ENCODE measurements at places on chromosomes 11 and 22.

GRCh38 chr11:130121445-130121978, 38.1 kb upstream of the ST14 start:
- no peak for DNase-seq

- DNase-seq, result no peak
Measured at GRCh38 chr11:125199915-125200314, 35.4 kb downstream of the PKNOX2 start.

GRCh38 chr11:75194147-75194546, 43.2 kb downstream of the SLCO2B1 start:
- no peak for DNase-seq

DNA sequence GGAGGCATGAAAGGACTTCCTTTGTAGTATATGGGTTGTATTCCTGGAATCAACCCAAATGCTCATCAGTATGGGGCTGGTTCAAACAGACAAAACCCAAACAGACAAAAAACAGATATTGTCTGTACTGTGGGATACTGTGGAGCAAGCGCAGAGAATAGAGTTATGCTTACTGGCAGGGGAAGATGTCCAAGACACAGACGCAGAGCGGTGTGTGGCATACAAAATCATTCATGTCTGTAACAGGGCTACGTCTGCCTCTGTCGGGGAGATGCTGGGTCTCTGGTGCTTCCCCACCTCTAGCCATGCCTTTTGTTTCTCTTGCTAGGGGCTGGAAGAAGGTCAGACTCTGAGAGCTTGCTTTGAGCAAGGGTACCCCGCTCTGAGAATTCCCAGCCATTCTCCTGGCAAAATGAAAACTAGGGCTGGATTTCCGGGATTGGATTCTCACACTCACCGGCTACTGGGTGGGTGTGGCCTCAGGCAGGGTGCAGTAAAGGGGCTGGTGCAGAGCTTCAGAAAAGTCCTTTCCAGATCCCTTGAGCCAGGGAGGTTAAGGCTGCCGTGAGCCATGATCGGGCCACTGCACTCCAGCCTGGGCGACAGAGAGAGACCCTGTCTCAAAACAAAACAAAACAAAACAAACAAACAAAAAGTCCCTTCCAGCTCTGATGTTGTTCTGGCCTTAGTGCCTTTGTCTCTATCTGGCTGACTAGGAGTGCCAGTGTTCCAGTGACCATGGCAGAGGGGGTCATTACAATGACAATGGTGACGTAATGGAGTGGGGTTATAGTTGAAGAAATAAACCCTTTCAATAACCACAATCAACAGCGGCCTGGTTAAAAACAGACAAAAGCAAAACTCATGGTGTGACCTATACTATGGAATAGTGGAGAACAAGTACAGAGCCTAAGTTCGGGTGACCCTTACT, 2.9 kb upstream of the ABCC8 start:
- DNase-seq, result peak; percentile 19

GRCh38 chr22:44932493-44932892, 77.3 kb downstream of the PHF21B start:
- no peak for DNase-seq

GRCh38 chr22:17954200-17954859, 70.0 kb downstream of the MICAL3 start:
- no peak for DNase-seq

DNA sequence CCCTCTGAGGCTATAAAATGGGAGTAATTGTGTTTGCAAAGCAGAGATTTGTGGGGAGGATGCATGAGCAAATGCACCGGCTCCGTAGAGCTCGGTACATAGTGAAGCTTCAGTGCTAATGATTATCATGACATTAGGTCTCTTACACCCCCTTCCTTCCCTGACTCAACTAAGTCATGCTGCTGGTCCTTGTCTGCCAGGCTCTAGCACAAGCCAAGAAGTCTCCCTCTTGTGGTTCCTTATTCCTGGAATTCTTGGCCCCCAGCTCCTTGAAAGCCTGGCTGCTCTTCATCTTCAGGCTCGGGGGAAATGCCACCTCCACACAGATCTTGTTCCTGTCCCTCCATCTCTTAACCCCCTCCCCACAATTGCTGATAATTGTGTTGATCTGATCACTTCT, 45.7 kb upstream of the SYT13 start:
- no peak for DNase-seq

DNA sequence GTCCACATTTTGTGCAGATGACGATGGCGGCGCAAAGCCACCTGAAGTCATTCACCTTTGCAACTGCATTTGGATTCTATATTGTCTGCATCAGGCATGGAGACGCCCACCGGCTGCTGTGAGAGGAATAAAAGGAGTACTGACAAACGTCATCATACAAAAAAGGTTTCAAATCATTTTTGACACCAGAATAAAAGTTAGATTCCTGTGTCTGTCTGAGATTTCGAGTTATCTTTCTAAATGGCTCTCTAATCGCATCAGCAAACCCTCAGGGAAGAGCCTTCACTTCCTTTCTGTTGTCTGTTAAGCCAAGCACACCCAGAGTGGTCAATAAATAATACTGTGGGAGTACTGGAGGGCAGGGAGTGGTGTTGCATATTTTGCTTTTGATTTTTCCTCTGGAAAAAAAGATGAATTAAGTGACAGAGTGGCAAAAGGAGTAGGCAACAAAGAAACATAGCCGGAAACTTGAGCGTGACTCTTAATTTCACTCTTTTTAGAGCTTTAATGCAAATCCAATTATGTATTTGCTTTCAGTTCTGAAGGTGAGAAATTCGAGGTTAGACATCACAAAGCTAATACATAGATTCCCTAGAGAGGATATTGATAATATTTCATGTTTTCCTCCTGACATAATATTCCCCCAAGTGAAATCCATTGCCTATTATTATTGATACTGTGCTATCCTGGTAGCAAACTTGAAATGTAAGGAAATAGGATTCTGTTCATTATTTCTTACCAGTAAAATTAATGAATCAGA, 150.8 kb upstream of the MTMR2 start:
- no peak for DNase-seq

GRCh38 chr22:25485626-25486545, 78.6 kb upstream of the GRK3 start:
- DNase-seq, result no peak

GRCh38 chr22:24189249-24190158, 8.2 kb downstream of the SUSD2 start:
- no peak for DNase-seq

DNA sequence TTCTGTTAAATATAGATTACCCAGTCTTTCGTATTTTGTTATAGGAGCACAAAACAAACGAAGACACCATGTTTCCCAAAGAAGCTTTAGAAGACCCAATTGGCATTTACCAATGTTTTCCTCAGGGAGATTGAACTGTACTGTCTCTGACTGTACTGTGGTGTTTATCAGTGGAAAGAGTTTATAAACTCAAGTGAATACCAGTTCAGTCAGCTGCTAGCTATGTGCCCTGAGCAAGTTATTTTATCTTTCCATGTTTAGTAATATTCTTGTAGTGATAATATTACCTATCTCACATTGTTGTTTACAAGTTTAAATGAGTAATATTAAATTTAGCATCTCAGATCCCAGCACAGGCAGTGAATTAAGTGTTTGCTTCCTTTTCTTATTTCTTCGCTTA, 773.2 kb downstream of the KCNA4 start:
- no peak for DNase-seq

DNA sequence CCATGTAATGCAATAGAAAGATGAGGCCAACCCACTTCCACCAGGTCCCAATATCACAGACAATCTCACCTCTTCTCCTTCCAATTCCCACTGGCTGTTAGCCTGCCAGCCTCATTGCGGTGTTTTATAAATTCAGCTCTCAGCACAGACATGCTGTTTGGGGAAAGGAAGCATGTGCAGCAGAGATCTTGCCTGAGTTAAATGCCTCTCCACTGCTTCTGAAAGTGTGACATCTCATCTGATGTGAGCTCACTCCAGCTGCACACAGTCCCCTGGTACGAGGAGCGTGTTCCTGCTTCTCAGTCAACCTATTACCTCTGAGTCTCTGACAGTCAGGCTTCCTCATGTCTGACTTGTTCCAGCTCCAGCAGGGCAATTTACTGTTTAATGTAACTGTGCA, 122.7 kb upstream of the GUCY1A2 start:
- no peak for DNase-seq

GRCh38 chr11:122190768-122191167, 74.8 kb upstream of the BLID start:
- DNase-seq, result no peak

DNA sequence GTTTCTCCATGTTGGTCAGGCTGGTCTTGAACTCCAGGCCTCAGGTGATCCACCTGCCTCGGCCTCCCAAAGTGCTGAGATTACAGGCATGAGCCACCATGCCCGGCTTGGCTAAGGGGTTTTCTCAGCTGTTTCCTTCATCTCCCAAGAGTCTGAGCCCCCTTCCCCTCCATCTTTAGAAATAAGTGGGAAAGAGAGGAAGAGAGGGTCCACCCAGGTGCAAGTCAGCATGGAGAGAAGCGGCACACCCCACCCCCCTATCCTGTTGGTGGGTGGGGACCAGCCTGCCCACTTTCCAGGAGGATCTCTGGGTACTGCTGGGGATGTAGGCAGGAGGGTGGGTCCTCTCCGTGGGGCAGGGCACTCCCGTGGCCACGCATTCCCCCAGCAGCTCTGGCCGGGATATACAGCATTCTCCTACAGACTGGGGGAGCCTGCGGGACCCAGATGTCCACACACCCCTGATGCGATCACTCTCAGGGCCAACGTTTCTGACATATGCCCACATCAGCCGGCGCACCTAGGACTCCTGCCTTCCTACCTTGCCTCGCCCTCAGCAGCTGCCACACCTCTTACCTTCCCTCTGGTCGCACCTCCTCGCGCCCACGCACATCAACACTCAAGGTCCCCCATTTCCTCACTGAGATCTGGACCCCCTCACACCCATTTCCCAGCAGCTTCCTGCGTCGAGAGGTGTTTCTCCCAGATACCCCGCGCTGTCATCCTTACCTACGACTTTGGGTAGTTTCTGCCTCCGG, 8.9 kb downstream of the SCARF2 start:
- DNase-seq, result no peak

DNA sequence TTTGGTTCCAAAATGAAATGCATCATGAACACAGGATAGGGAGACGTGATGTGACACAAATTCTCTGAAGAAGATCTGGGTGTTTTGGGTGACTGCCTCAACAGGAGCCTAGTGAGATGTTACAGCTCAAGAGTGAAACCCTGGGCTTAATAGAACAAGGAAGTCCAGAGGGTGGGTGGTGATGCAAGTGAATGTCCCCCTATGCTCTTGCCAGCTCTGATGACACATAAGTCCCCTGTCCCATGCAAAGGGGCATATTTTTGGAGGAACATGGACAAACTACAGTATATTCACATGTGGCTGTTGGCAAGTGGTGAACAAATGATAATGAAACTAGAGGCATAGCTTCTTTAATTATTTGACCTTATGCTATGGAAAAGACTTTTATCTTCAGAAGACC, 9.2 kb downstream of the CRTAM start:
- no peak for DNase-seq

- DNase-seq, result no peak
Measured at GRCh38 chr11:121833970-121834369, 282.0 kb downstream of the BLID start.

GRCh38 chr11:4865855-4866254, 15.8 kb upstream of the OR51T1 start:
- no peak for DNase-seq

DNA sequence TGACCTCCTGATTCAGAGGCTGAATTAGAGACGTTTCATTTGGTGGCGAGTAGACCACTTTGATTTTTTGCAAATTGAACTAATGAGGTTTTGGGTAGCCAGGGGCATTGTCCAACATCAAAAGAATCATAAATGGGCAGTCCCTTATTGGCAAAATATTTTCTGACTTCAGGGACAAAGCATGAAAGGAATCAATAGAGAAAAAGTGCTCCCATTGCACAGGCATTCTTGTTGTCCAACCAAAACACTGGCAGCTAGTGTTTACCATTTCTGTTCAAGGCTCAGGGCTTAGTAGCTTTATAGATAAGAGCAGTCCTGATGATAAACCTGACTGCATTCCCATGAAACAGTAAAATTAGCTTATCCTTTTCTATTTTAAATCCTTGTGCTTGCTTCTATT, 6.4 kb upstream of the CARD16 start:
- DNase-seq, result no peak

GRCh38 chr22:32204856-32205722, at the start of gene RFPL2:
TSS of gene RFPL2 (minus strand) at chr22:32205073. CDS start at chr22:32202451, 2,622 bp downstream.
- DNase-seq, result peak; percentile 86

GRCh38 chr11:74391193-74391592, 7.0 kb downstream of the PGM2L1 start:
- DNase-seq, result no peak

DNA sequence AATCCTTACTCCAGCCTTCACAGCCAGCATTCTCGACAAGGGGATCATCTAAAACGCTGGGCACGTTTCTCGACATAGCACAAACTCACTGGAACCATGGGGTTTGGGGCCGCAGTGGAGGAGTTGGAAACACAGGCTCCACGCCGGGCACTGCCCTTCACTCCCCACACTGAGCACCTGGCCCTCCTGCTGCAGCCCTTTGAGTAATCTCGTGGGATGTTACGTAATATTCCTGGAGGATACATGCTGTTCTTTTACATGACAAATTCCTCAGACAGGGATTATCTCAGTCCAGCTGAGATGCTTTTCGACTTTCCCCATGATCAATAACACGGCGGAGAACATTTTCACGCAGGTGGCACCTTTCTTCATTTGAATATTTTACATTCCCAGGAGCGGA, 408.0 kb downstream of the SHANK2 start:
- no peak for DNase-seq

DNA sequence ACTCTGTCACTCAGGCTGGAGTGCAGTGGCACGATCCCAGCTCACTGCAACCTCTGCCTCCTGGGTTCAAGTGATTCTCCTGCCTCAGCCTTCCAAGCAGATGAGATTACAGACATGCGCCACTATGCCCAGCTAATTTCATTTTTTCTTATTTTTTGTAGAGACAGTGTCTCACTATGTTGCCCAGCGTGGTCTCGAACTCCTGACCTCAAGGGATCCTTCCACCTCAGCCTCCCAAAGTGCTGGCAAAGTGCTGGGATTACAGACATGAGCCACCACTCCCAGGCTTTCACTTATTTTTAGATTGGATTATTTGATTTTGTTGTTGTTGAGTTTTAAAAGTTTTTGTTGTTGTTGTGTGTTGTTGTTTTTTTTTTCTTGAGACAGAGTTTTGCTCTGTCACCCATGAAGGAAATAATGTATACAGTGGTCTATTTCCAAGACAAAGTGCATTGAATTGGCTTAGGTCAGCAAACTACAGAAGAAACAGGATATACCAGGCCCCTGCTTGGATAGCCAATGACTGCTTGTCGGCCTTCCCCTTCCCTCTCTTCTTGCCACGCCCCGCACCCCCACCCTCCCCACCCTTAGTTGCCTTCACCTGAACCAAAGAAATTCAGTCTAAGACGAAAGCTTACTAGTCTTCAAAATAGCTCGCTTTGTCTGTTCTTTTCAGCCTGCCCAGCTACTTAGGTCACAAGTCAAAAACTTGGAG, 91.8 kb upstream of the CLDN5 start:
- no peak for DNase-seq
